ENCODE measurements at places on chromosomes 2 and 18.

DNA sequence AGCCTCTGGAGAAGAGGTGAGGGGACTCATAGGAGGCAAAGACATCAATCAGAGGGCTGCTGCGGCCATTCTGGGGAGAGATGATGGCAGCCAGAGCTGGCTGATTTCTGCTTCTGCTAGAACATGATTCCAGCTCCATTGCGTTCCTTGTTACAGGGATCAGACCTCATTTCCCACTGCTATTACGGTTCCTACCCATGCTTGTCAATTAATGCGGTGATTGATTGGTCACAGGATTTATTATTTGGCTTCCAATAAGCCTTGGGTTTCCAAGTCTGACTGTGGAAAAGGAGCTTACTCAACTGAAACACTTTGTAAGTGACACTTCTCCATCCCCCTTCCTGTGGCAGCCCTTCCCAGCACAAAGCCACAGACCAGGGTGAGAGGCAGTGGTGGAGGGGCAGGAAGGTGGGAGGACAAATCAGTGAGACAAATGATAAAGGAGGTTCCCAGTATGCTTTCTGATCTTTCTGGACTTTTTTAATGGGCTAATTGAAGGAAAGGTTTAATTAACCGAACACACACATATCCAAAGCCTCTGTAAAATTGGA, 26.8 kb upstream of the CTLA4 start:
- H3K4me1 ChIP-seq = peaks cover 32% of the 10 kb centered on the region
- no peak overlapping the region for H3K4me3 ChIP-seq
- peaks cover 7% of the 10 kb centered on the region for H3K36me3 ChIP-seq
- H3K27ac ChIP-seq = no peak overlapping the region

DNA sequence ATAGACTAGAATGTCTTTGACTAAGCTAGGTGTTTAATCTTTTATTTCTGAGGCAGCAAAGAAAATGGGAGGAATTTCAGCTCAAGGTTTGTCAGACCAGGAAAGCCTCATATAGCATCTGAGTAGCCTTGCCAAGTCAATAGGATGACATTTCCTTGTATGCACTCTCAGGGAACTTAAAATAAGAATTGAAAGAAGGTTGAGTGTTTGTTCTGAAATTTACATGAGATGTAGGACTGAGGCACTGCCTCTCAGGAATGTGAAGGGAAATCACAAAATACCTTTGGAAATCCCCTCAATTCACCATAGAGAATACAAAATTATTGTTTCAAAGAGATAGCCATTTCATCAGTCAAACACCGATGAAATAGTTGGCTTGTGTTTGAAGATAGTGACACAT, 392.0 kb upstream of the NRP2 start:
- H3K4me3 ChIP-seq = no peak overlapping the region
- no peaks in the 10 kb centered on the region for H3K4me1 ChIP-seq
- no peaks in the 10 kb centered on the region for H3K27me3 ChIP-seq
- no peak for DNase-seq
- H3K36me3 ChIP-seq = no peaks in the 10 kb centered on the region

- DNase-seq = no peak
- no peak overlapping the region for H3K4me3 ChIP-seq
- peaks cover 5% of the 10 kb centered on the region for H3K4me1 ChIP-seq
- no peaks in the 10 kb centered on the region for H3K36me3 ChIP-seq
- peaks cover 3% of the 10 kb centered on the region for H3K27me3 ChIP-seq
Observed at GRCh38 chr2:190837952-190838361, 42.7 kb upstream of the GLS start.

GRCh38 chr2:184743096-184743495, 144.8 kb downstream of the ZNF804A start:
- H3K4me3 ChIP-seq = no peak overlapping the region
- no peak for DNase-seq
- H3K4me1 ChIP-seq = no peaks in the 10 kb centered on the region
- H3K27me3 ChIP-seq = no peaks in the 10 kb centered on the region

DNA sequence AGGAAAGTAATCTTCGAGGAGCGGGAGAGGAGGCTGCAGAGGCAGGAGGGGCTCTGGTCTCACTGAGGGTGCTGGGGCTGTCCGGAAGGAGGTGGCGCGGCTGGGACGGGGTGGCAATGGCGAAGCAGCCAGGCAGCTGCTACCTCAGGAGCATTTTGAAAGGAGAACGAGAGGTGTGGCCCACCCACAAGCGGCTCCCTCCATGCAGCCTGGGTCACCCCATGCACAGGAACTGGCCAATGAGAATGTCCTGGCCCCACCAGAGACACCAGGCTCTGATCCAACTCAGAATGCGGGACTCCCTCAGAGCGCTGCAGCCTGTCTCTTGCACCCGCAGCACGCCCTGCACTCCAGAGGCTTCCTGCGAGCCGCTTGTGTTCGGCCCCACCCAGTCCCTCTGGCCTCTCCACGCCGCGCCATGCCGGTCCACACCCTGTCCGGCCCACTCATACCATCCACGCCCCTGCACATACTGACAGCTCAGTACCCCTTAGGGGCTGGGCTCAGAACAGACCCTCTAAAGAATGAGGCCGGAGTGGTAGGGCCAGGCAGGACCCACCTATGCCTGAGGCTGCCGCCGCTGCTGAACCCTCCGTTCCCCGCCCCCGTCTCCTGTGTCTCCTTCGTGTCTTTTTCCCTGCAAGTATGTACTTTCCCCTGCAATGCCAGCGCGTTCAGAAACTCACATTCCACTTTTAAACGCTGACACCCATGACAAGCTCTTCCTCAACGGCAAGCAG, 6.4 kb upstream of the BOK start:
- peaks cover 19% of the 10 kb centered on the region for H3K27me3 ChIP-seq
- H3K4me1 ChIP-seq = peaks cover 6% of the 10 kb centered on the region
- no peak overlapping the region for H3K4me3 ChIP-seq
- no peaks in the 10 kb centered on the region for H3K36me3 ChIP-seq

DNA sequence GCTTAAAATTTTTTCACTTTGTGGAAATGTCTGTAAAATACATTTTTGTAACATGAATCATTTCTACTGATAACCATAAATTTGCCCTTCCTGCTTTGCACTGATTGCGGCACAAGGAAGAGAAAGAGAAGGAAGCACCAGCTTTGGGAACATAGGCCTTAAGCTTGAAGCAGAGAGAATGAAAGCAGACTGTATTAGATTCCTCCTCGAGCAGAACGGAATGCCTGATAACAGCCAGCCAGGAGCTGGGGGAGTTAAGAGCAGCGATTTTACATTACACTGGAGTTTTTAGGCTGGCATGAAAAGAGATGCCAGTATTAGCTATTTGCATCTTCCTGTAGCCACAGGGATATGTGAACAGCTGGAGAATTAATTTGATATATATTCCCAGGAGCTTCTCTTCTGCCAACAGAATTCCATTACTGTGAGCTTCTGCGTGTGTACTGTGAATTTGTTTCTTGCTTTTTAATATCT, 33.5 kb downstream of the CRIM1 start:
- H3K4me3 ChIP-seq = no peak overlapping the region
- DNase-seq = no peak
- H3K27me3 ChIP-seq = peaks cover 23% of the 10 kb centered on the region

- H3K4me1 ChIP-seq = peaks cover 9% of the 10 kb centered on the region
- no peak overlapping the region for H3K27ac ChIP-seq
- DNase-seq = no peak
- H3K27me3 ChIP-seq = no peaks in the 10 kb centered on the region
- no peak overlapping the region for H3K4me3 ChIP-seq
- no peaks in the 10 kb centered on the region for H3K36me3 ChIP-seq
Observed at GRCh38 chr18:59035591-59035990, 104.1 kb upstream of the SEC11C start.

- H3K4me3 ChIP-seq = no peak overlapping the region
- peaks cover 2% of the 10 kb centered on the region for H3K4me1 ChIP-seq
- no peak overlapping the region for H3K27ac ChIP-seq
- H3K36me3 ChIP-seq = no peaks in the 10 kb centered on the region
Observed at GRCh38 chr2:121254748-121255147, 30.3 kb downstream of the TFCP2L1 start.

DNA sequence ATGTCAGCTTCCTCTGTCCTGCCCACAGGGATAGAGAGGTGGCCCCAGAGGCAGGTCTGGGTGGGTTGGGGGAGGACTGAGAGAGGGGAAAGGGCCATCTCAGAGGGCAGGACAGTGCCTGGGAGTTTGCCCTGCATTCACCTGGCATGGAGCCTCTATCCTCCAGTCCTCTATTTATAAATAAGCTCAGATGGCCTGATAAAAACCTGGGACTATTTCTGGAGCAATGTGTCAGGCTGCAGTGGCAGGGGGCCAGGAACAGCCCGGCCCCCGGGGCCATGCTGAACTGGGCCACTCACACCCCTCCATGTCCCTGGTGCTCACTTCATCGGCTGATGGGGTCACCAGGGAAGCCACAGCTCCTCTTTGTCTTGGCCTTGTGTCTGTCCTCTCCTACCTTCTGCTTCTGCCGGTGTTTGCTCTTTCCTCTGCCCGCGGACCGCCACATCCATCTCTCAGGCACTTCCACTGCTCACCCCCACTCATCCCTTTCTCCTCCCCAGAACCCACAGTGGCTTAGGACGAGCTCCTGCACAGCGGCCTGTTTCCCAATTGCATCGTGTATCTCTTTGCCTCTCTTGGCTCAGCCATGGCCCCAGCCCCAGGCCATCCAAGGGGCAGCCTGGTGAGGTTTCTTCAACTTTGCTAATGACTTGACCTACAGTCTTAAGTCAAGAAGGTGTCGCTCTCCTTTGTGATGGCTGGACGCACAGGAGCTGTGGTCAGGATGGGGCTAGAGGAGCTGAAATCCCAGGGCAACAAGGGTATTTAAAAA, 38.8 kb downstream of the SCTR start:
- no peak overlapping the region for H3K4me3 ChIP-seq
- H3K27me3 ChIP-seq = no peaks in the 10 kb centered on the region
- H3K27ac ChIP-seq = no peak overlapping the region
- no peak for DNase-seq
- H3K4me1 ChIP-seq = no peaks in the 10 kb centered on the region

DNA sequence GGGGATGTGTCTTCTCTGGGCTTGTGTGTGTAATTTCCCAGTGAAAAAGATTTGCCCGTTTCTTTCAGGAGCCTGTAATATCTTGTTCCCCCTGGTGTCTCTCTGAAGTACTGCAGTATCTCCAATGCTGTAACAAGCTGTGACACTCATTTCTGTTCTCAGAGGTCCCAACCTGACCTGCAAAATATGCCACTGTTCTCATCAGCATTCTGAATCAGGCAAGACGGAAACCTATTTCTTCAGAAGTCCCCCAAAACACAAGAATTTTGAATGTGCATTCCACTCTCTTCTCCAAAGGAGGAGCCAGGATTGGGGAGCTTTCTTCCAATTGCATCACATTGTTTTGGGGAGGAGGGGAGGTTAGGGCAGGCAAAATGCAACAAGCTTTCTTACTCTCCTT, 77.0 kb upstream of the CNGA3 start:
- no peak overlapping the region for H3K27ac ChIP-seq
- H3K4me1 ChIP-seq = no peaks in the 10 kb centered on the region
- H3K4me3 ChIP-seq = no peak overlapping the region
- DNase-seq = no peak
- no peaks in the 10 kb centered on the region for H3K36me3 ChIP-seq
- H3K27me3 ChIP-seq = peaks cover 22% of the 10 kb centered on the region

DNA sequence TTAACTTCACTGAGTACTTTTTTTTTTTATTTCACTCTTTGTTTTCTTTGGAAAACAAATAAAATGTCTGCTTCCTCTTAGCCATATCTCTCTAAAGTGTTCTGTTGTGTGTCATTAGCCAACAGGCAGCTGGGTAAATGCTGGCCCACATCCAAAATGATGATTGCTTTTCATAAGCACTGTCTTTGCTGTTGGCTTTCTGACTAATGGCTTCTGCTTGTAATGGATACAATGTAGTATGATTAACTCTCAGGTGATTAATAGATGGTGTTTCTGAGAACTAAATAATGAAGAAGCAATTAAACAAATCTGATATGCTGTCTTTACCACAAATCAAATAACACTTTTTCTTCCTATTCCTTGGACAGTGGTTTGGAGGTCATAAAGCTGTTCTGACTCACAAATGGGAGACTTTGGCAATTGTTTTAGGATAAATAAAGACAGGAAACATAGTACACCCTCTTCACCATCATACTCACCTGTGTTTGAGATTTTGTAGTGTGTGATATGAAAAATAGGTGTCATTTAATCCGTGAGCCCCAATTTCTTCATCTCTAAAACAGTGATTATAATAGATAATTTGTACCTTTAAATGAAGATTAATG, 888.4 kb downstream of the TSN start:
- H3K4me1 ChIP-seq = no peaks in the 10 kb centered on the region
- no peak for DNase-seq
- H3K27ac ChIP-seq = no peak overlapping the region
- no peaks in the 10 kb centered on the region for H3K27me3 ChIP-seq
- H3K4me3 ChIP-seq = no peak overlapping the region

DNA sequence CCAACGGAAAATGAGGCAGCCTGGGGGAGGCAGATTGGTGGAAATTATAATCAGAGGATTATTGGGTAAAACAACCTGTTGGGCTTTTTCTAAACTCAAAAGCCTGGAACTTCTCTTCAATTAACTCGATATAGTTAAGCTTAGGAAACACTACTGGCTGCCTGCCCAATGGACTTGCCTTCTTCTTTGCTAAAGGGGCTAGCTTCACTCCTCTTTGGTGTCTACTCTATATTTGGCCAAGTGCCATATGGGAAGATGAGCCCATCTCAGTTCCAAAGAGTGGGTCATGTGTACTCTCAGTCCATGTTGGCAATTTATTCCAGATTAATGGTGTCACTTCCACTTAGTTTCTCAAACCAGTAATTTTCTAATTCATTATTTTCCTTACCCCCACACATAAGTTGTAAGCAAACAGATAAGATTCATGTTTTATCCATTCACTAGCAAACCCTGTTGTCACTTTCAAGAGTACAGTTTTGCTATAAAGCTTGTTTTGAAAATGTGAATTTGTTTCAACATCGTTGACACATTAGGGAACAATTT, 34.3 kb downstream of the DARS1 start:
- no peak for DNase-seq
- no peak overlapping the region for H3K4me3 ChIP-seq
- peaks cover 55% of the 10 kb centered on the region for H3K4me1 ChIP-seq
- H3K27ac ChIP-seq = no peak overlapping the region

DNA sequence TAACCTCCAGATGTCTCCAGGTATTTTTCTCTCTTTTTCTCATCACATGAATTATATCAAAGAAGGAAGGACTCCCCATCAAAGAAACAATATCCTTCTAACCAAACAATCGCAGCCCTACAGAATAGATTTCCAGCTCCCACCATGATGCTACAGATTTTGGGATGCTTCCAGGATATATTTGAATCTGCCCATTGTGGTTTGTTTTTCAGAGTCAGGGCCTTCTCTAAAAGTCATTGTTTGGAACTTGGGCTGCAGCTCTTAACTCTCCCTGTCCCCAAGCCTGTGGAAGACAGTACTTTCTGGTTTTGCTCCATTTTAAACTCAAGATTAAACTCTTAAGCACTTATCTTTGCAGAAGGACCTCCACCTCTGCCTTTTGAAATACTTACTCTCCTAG, 223.2 kb downstream of the PMAIP1 start:
- no peak overlapping the region for H3K27ac ChIP-seq
- H3K4me1 ChIP-seq = no peaks in the 10 kb centered on the region
- H3K27me3 ChIP-seq = no peaks in the 10 kb centered on the region
- H3K36me3 ChIP-seq = no peaks in the 10 kb centered on the region
- no peak overlapping the region for H3K4me3 ChIP-seq

- peaks cover 3% of the 10 kb centered on the region for H3K4me1 ChIP-seq
- H3K4me3 ChIP-seq = no peak overlapping the region
- H3K27ac ChIP-seq = no peak overlapping the region
- no peak for DNase-seq
Observed at GRCh38 chr2:146228020-146228393, 1616.8 kb upstream of the ACVR2A start.
